Ovary (tissue), 10 donors: ENCODE measurements at places on chromosomes 5 and 9.
A peak's percentile ranks its signal among the peaks of the same experiment; 100 is the strongest.

GRCh38 chr5:159825551-159826051, 90.7 kb upstream of the ADRA1B start:
- peak; percentile 42 for DNase-seq

GRCh38 chr5:53359916-53360517, 120.4 kb upstream of the FST start:
- no peak for DNase-seq

DNA sequence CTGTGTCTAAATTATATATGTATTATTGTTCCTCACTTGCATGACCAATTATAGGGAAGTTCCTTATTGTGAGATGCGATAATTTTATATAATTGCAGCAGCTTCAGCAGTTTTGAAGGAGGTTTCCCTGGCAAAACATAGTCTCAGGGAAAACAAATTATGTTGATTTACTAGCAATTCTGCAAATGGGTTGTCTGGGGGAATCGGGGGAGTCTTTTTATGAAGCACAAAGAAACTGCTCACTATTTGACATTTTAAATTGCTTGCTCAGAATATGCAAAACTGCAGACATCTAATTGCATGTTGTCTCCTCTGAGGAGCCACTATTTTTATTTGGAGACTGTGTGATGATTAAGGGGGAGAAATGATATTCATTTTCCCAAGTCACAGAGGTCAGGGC, 361.6 kb downstream of the YTHDC2 start:
- no peak for DNase-seq

- no peak for DNase-seq
Measured at GRCh38 chr5:108523360-108523759, 141.5 kb upstream of the FBXL17 start.

DNA sequence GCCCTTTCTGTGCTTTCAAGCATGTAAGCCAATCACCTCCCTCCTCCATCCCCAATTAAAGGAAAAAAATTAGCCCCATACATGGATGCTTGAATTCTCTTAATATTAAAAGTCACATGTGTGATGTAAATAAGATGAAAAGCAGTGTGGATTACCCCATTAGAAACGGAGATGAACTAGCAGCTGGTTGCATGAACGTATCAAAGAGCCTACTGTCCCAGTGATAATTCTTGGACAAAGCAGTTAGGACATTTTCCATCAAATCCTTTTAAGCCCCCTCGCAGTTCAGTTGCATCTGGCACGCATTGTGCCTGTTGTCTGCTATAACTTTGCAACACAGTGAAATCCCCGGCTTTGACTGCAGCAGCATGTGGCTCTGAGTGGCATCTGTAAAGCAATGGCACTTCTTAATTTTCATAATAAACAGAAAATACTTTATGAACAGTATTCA, 285.6 kb downstream of the FBXL7 start:
- no peak for DNase-seq

DNA sequence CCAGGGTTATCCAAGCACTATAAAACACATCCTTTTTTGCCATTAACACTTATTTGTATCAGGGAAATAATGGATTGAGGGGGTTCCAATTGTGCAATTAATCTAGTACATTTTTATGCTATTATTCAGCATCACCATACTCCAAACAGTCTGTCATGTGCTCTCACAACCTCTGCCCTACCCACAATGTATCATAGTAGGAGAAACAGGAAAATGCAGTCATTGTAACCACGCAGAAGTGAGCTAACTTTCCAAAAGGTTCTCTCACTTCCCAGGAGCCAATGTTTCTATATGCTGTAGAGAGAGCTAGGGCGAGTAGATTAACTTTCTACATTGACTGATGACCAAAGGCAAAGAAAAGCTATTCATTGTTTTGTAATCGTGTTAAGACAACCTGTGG, 29.8 kb downstream of the DAB2 start:
- no peak for DNase-seq

GRCh38 chr5:62068554-62068953, 237.5 kb upstream of the KIF2A start:
- DNase-seq = no peak

- no peak for DNase-seq
Measured at GRCh38 chr9:132732326-132733259, 62.3 kb downstream of the GTF3C4 start.

- DNase-seq = no peak
Measured at GRCh38 chr9:133842721-133843227, 104.6 kb upstream of the SARDH start.

- DNase-seq = no peak
Measured at GRCh38 chr9:4116723-4117460, 183.0 kb downstream of the GLIS3 start.

GRCh38 chr9:113687107-113687679, 188.9 kb upstream of the ZNF618 start:
- DNase-seq = no peak

DNA sequence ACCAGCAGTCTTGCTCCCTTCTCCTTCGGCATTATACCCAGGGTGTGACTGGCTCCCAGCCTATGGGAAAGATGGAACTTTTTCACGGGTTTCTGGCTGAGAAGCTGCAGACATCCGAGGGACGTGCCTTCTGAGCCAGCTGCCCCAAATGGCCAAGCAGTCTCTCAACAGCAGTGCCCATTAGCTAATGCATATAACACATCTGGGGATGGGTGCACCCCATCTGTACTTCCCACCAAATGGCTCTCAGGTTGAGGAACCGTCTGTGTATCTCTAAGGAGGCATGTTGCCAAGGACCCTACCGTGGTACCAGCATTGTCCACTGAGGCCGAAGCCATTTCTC, 25.0 kb downstream of the C5orf15 start:
- no peak for DNase-seq

DNA sequence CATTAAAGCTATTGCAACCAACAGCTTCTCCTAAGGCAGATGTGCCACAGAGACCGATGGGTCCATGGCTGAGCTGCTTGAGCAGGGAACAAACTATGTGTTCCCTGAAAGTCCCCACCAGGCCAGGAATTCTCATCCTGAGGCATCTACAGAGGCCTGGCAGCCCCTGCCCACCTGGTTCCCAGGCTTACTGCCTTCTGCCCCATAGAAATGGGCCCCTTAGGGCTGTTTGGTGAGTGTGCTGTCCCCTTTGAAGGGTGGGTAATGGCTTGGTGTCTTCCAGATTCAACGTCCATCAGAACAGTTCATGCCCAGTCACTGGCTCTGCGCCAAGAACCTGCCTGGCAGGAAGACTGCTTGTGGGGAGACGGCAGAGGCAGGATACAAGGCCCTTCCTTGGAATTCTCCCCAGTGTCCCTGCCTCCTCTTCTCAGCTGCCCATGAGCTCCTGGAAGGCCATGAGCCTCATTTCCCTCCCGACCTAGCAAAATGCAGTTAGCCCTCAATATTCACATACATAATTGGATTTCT, 3.8 kb upstream of the COL27A1 start:
- DNase-seq = no peak

DNA sequence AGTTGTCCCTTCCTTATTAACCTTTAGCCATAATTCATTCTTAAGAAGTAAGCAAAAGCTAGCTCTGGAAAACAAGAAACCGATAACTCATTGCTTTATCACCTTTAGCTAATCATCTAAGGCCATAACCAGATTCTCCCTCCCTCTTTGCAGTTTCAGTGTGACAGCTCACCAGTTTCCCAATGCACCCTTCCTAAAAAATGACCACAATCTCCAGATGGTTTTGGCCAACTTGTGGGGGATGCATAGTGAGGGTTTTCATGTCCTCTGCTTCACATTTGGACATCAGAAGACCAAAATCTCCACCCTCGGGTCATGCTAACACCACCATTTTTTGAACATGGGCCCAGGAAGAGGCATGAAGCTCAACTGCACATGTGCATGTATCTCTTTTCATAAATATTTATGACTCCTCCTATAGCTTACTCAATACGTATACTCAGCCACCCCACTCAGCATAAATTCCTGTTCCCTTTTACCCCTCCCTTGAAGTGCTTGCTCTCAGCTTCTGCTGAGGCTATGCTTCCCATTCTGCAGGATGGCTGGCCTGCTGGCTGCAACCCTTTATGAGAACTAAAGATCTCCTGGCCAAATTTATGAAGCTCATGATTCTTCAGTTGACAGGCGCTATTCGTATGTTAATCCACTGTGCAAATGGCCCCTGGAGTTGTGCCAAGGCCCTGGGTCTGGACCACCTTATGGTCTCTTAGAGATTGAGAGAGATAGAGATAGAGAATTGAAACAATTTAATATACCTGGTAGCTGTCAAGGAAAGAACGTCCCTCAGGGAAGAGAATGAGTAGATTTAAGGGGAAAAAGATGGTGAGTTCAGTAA, 14.8 kb downstream of the PPP3R2 start:
- DNase-seq = no peak

GRCh38 chr5:158054223-158055110, 195.5 kb upstream of the CLINT1 start:
- no peak for DNase-seq

- no peak for DNase-seq
Measured at GRCh38 chr5:7415123-7415522, 19.2 kb downstream of the ADCY2 start.

DNA sequence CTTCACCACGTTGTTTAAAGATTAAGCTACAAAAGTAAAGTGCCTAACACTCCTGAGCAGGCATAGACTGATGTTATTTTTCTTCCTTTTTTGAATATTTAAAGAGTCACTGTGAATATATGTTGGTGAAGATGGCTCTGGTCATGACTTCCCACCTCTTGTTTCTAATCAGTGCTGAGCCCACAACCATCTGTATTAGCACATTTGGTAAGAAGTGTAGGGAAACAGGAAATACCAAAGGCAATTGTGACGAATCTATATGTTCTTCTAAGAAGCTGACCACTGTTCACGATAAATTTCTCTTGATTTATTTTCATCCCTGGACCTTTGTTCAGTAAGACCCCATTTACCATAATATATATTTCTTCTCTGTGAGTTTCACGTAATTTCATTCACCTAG, 108.3 kb upstream of the PCA3 start:
- no peak for DNase-seq

DNA sequence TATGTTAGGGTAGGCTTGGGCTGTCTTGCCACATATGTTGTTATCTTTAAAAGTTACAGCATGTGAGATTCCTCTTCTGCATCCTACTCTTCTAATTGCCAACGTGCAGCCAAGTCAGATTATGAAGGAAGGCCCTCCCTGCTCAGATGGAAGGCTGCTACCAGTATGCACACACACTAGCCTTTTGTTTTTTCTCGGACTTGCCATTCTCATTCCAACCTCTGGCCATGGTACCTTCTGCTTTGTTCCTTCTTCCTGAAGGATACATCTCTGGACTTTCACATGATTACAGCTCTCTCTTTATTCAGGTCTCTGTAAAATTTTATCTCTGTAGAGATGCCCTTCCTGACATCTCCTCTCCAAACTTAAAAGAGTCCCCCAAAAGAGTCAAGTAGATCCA, 12.8 kb upstream of the OTP start:
- DNase-seq = no peak

- no peak for DNase-seq
Measured at GRCh38 chr5:61289241-61289640, 42.8 kb upstream of the ZSWIM6 start.

DNA sequence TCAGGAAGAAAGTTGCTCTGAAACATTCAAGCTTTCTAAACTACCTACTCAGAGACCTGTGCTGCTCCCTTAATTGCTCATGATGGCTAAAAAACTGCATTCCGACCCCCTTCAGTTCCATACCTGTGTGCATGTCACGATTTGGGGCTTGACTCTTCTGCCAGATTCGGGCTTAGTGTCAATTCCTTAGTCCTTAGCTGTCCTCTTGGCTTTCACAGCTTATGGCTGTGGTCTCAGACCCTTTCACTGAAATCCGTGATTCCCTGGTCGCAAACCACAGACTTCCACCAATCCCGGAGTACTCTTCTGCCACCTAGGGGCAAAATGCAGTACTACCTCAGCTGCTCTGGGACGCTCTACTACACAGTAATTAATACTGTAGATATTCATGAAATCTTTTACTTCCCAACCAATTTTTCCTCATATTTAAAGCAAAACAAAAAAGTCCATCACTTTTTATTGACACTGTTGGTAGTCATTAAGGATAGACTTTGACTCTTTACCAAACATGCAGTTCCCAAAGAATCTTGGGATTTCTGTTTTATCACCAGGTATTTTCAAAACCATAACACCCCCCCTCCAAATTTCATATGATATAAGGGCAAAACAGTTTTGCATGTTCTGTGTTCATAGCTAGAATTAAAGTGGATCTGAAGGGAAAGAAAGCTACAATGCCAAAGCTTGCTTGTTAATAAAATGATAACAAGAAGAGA, 617.4 kb downstream of the SLCO4C1 start:
- no peak for DNase-seq
